T-helper 17 cell (primary cell): ENCODE measurements at places on chromosomes 4 and X. TPM values are rescaled to one million over a fixed set of nuclear protein-coding genes. Genes with fewer than 3 reads are reported as not detected.

ZMYM3 gene
- total RNA-seq, result 15.2 TPM

LDOC1 gene
- total RNA-seq, result 17.5 TPM

PAGE2 gene
- total RNA-seq, result not detected

GRID2 gene
- not detected for total RNA-seq

PLAC8 gene
- 182 TPM for total RNA-seq
